ENCODE measurements at places on chromosomes 3 and 15.

- DNase-seq: no peak
Measured at GRCh38 chr3:100521439-100521845, 29.0 kb downstream of the TMEM45A start.

DNA sequence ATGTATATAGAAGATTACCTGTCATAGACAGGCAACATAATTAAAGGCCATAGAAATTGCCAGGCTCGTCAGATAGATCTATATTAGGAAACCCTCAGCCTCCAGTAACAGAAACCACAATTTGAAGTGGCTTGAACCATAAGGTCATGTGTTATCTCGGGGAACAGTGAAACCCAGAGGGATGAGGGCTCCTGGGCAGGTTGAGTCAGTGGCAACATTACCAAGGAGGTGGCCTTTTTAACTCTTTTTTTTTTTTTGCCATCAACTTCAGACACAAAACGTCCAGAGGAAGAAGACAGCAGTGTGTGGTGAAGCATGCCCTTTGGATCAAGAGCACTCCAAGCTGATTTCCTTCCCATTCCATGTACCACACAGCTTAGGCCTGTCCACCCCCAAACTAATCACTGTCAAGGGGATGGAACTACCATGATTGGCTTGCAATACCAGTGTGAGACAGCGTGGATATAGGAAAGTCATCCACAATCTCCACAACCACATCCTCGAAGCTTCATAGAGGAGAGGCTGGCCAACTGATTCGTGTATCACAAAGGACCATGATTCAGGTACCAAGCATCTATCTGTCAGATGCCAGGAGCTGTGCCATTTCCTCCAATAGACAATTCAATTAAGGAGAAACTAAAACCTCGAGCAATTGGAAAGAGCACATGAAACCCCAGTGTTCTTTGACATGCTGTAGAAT lies 999 bp upstream of the KIF7 start:
- DNase-seq: no peak

GRCh38 chr3:122183893-122184590 lies 574 bp downstream of the CASR start:
- DNase-seq: no peak

- no peak for DNase-seq
Measured at GRCh38 chr3:134348524-134348923, 25.7 kb downstream of the AMOTL2 start.

DNA sequence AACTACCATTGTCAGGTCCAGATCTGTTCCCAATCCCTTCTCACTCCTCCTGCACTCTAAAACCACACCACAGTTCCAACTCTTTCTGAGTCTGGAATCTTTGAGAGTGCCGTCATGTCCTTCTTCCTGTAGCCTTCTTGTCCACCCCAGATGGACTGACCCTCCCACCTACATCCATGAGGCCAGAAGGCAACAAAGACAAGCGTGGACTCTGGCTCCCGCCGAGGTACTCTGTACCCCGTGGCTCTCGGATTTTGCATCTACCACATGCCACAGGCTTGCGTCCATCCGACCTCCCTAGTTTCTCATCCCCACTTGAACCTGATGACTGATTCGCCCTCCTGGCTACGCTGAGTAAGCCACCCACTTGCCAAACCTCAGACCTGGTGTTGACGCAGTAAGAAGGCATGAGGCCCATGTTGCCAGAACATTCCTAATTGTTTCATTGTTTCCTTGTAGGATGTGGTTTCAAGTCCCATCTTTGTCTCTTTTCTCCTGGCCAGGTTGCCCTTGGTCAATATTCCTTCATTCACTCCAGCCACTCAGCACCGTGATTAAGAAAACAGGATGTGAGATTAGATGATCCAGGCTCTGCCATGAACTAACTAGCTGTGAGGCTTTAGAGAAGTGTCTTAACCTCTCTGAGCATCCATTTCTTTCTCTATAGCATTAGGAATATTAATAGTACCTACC lies 1.1 kb upstream of the ZBTB38 start:
- no peak for DNase-seq

DNA sequence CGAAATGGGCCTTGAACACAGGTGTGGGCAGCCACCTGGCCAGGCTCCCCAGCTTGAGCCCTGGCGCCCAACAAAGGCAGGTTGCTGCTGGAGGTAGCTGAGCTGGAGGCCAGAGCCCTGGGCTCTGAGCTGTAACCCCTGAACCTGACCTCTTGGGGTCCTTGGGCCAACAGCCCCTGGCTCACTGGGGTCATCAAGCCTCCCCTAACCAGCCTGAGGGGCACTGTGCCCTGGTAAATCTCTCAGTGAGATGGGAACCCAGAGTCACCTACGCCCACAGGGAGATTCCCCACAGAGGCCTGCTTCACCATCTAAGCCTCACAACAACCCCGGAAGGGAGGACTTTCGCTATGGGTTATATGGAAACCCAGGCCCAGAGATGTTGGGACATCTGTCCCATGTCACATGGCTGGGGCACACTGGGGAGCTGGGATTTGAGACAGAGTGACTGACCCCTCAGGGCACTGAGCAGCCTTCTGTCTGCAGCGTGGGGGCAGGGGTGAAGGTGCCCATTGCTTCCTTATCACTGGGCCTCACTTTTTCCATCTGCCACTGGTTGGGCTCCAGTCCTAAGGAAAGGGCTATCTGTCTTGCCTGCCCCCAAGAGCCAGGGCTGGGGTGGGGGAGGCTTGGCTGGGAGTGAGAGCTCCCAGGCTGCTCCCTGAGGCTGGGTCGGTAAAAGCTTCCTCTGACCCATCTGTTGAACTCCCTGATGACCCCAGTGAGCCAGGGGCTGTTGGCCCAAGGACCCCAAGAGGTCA lies 59.1 kb downstream of the IQSEC1 start:
- no peak for DNase-seq

- DNase-seq: no peak
Measured at GRCh38 chr15:53979051-53979788, 979 bp downstream of the UNC13C start.

GRCh38 chr3:179969525-179969924 lies 67.2 kb downstream of the PEX5L start:
- DNase-seq: no peak

DNA sequence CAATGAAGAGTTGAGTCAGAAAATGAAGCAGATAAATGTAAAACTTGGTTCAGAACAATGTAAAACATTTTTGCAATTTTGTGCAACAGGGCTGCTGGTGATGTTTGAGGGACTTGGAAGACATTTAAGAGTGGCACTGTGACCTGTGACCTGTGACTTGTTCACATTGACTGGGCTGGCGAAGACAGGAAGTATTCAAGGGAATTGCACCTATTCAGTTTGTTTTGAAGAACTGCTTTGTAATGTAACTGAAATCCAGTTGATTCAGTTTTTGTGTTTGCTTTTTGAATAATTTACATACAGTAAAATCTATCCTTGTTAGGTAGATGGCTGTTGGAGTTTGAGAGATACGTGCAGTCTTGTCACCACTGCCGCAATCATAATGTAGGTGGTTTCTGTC lies 35.4 kb downstream of the MCTP2 start:
- no peak for DNase-seq

DNA sequence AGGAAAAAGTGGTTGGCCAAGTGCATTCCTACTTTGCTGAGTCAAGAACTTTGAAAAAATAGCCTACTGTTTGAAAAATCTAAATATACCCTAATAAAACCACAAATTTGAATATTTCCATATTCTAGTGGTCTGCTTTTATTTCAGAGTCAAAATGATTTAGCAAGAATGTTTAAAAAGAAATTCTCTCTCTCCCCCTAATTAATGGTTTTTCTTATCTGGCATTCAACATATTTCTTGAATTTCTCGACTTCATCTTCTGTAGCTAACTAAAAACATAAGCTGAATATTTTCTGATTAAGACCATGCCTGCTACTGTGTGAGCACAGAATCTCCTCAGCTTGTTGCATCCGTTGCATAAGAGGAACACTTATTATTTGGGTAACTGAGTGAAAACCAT lies 563.5 kb upstream of the TBL1XR1 start:
- no peak for DNase-seq

GRCh38 chr3:10462641-10463532 lies 42.5 kb downstream of the ATP2B2 start:
- DNase-seq: no peak

- DNase-seq: no peak
Measured at GRCh38 chr3:42057561-42058211, 33.5 kb upstream of the TRAK1 start.

GRCh38 chr3:115380883-115381572 lies 233.9 kb upstream of the ZBTB20 start:
- DNase-seq: no peak

DNA sequence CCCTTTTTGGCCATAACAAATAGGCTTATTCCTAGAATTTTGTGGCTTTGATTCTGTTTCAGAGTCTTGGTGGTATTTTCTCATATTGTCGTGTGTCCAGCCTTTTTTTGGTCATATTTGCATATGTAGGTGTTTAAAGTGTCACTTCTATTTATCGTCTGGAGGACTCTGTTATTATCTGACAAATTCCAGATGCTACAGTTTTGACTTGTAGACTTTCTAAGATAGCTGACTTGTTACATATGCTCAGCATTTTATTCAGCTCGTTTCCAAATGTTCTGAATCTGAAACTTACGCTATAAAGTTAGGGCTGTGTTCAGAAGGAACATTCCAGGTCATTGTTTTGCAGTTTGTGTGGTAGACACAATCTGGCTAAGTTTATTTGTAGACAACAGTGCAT lies 1.9 kb downstream of the PPP4R2 start:
- DNase-seq: no peak

DNA sequence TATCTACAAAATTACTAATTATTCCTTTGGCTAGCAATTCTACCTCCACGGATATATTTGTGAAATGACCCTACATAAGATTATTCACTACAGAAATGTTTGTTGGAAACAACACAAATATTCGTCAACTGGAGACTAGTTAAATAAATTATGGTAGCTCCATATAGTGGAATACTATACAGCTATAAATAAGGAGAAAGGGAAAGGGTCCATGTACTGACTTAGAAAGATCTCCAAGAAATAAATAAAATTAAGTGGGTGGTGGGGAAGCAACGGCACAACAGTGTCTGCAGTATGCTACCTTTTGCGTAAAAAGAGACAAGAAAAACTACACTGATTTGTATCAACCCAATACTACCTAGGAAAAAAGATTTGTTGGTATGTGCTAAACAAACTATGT lies 96.7 kb upstream of the BHLHE40 start:
- DNase-seq: no peak

GRCh38 chr15:85489773-85490493 lies 109.5 kb downstream of the AKAP13 start:
- no peak for DNase-seq

DNA sequence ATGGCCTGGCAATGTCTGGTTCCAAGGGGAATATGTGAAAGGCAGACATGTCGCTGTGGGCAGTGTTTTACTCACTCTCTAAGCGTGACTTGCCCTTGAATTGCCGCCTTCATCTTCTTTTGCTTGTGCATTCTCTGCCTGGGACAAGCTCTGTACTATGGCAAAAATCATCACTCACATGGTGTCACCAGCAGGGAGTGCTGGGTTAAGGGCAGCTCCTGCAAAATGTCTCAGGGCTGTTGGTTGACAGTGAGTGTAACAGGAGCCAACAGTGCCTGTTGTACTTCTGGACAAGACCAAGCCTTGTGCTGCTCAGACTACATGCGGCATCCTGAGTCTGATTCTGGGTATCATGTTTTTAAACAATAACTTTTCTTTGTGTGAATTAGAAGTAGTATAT lies 45.3 kb upstream of the KY start:
- no peak for DNase-seq

- no peak for DNase-seq
Measured at GRCh38 chr3:138818185-138818860, 16.4 kb downstream of the PIK3CB start.

GRCh38 chr3:66138336-66139313 lies 82.2 kb upstream of the SLC25A26 start:
- DNase-seq: no peak

- DNase-seq: no peak
Measured at GRCh38 chr15:67784856-67785430, 40.4 kb upstream of the SKOR1 start.

GRCh38 chr3:65689436-65689835 lies 349.3 kb downstream of the MAGI1 start:
- no peak for DNase-seq

GRCh38 chr15:33517944-33518343 lies 207.2 kb downstream of the RYR3 start:
- no peak for DNase-seq
